ENCODE measurements at places on chromosomes 7 and 10.

GRCh38 chr7:150979713-150980390 lies 1.7 kb upstream of the KCNH2 start:
- DNase-seq, result no peak

DNA sequence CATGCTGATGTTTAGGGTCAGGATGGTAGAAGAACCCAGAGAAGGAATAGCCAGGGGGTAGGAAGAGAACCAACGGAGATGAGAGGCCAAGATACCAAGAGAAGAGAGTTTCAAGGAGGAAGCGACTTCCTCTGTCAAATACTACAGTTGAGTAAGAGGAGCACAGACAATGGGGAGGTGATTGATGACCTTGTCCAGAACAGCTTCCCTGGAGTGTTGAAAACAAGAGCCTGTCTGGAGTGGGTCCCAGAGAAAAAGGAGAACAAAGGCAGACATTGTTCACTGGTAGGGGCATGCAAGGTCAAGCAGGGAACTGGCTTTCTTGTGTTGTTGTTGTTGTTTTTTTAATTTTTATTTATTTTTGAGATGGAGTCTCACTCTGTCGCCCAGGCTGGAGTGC lies 9.6 kb upstream of the TRIM56 start:
- no peak for DNase-seq

- DNase-seq, result no peak
Measured at GRCh38 chr7:33459340-33459751, 330.0 kb downstream of the BBS9 start.

DNA sequence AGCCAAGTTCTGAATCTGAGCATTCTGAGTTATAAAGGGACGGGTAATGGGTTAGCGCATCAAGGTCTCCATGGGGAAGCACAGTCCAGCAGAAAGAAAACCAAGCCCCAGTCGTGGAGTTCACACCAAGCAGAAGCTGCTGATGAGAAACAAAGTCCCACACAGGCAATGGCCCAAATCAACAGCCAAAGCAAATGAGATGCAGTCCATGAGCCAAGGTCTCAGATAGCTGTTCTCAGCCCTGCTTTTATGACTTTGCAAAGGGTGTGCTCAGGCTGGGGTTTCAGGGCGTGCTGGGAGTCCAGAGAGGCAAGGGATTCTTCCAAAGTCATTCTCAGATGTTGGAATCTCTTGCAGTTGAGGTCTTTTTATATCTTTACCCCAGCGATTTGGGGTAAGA lies 32.0 kb downstream of the THNSL1 start:
- no peak for DNase-seq

DNA sequence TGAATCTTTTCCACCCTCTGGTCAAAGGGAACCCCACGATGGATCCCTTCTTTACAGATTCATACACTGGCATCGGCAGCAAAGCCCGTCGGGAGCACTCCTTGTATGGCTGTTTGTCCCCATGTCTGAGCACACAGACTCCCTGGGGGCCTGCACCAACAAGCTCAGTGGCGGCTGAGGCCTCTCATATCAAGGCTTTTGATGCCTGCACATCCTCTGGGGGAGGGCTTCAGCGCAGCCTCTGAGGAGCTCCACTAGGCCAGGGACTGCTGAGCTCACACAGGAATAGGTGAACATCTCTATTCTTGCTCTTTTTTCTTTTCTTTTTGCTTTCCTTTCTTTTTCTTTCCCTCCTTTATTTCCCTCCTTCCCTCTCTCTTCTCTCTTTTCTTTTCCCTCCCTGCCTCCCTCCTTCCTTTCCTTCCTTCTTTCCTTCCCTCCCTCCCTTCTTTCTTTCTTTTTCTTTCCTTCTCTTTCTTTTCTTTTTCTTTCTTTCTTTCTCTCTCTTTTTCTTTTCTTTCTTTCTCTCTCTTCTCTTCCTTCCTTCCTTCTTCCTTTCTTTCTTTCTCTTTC lies 174.6 kb downstream of the CCDC3 start:
- no peak for DNase-seq

- peak; percentile 38 for DNase-seq
Measured at GRCh38 chr10:112227331-112227987, 43.9 kb upstream of the GPAM start.

DNA sequence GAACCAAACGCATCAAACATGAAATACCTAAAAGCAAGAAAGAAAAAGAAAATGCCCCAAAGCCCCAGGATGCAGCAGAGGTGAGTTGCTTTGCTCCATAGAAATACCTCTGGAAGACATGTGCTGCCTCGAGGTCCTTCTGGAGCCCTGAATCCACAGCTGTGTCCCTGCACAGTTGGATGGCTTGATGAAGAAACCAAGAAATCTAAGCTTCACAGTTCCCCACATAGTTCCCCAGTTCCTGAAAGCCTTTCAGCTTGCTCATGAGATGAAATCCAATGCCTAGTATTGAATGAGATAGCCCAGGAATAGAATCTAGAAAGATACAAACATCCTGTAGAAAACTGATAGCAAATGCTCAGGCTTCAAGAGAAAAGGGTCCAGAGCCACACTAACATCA lies 182.8 kb downstream of the RTKN2 start:
- no peak for DNase-seq

DNA sequence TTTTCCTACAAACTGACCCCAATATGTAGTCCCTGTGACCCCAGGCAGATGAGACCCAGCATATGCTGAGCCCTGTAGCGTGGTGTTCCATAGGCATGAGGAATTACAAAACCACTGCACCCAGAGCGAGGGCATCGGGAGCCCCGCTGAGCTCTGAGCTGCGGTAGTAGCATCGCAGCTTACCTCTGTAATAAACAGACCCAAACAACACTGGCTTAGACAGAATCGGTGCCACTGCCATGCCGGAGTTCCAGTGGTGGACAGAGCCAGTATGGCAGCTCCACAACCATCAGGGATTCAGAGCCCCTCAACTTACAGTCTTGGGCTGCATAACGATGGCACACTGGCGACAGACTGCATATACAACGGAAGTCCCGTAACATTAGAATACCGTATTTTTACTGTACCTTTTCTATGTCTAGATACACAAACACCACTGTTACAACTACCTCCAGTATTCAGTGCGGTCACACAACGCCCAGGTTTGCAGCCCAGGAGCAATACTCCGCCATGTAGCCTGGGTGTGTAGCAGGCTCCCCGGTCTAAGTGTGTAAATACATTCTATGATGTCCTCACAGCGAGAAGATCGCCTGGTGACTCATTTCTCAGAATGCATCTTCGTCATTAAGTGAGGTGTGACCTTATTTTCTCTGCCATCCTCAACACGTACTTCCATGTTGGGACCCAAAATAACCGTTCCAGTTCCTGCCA lies 68.8 kb downstream of the PROSER2 start:
- DNase-seq, result no peak

GRCh38 chr7:126718419-126718818 lies 534.3 kb downstream of the GRM8 start:
- peak; percentile 48 for DNase-seq

GRCh38 chr7:22660732-22661131 lies 66.3 kb upstream of the IL6 start:
- no peak for DNase-seq

DNA sequence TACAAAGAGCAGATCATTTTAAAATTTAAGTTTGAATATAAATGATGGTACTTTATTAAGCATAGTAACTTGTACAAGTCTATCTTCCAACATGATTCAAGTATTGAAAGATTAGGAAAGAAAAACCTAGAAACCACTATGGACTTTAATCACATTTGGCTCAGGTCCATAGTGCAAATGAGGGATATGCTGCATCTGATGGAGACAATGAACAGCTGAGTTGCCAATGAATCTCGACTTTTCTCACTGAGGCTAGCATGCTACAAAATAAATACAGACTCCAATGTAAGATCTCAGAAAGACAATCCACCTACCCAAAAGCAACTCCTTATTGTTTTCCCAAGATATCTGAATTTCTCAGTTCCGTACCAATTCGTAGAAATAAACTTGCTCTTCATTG lies 89.8 kb downstream of the SEMA3A start:
- no peak for DNase-seq

DNA sequence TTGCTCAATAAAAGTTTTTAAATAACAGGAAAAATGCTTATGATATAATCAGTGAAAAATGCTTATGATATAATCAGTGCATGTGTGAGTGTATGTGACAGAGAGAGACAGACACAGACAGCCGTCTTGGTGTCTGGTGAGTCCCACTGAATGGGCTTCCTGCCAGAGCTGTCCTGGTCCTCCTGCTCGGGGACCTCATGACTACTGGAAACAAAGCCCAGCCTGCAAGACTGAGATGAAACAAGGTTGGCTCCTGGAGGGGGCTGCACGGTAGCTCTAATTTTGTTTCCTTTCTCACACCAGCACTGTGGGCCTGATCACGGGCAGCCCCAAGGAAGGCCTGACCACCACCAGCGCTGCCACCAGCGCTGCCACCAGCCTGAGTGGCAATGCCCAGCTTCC lies 57.3 kb downstream of the NRP1 start:
- DNase-seq, result no peak

GRCh38 chr10:76632767-76633051 lies 1004.9 kb downstream of the KCNMA1 start:
- no peak for DNase-seq

- DNase-seq, result no peak
Measured at GRCh38 chr10:106978756-106979155, 185.8 kb downstream of the SORCS1 start.

DNA sequence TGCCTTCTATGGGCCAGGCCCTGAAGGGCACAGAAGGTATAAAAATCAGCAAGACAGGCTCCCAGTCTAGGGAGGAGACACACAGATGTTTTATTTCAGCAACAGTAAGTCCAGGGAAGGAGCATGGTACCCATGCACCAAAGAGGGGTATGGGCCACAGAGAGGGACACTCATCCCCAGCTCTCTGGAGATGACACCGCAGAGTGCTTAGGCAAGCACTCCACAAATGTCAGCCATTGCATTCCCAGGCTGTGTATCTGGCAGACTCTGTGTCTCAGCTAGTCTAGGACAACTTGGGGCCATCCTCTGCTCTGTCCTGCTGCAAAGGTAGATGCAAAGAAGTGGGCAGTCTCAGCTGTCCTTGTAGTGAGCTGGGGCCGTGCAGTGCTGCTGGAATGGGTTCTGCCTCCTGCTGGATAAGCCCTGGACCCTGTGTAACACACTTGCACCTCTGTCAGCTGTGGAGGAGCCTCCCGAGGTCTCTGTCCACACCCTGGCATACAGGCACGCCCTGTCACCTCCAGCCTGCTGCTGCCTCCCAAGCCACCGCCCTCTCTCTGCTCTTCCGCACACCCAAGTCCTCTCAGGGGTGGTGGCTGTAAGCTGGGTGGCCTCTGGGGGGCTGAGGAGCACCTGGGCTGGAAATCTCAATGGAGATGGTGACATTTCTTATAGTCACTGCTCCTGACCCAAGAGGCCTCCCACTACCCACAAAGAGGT lies 57.6 kb downstream of the VOPP1 start:
- no peak for DNase-seq

GRCh38 chr10:113180401-113181154 lies 230.5 kb downstream of the TCF7L2 start:
- no peak for DNase-seq

DNA sequence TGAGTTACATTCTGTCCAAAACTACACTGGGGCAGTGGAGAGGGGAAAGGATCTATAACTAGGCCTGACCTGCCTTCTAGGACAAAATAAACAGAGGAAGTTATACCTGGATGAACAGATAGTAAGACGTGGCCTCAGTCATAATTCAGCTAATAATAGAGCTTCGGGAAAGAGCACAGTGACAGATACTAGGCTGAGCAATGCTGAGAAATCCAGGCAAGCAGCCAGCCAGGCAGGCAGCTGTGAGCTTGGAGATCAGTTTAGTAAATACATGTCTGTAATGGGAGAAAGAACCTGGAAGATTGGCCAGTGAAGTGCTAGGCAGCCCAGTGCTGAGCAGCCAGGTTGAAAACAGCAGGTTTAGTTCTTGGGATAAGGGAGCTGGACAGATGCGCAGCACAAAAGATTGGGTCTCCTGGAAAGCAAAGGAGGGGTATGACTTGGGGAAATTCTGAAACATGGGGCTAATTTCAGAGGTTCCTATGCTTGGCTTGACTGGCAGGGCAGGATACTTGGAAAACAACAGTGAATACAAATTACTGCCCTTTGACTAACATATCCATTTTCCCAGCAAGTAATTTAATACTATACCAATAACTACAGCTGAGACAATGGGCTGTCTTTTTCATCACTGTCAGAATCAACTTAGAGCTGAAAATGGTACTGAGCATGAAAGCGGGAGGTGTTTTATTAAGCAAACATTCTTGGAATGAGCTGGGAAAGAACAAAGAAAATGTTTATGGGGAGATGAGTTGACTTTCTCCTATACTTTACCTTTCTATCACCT lies 140.8 kb downstream of the DGKB start:
- DNase-seq, result peak; percentile 17

GRCh38 chr10:24518981-24519597 lies 204.6 kb downstream of the ARHGAP21 start:
- DNase-seq, result no peak

DNA sequence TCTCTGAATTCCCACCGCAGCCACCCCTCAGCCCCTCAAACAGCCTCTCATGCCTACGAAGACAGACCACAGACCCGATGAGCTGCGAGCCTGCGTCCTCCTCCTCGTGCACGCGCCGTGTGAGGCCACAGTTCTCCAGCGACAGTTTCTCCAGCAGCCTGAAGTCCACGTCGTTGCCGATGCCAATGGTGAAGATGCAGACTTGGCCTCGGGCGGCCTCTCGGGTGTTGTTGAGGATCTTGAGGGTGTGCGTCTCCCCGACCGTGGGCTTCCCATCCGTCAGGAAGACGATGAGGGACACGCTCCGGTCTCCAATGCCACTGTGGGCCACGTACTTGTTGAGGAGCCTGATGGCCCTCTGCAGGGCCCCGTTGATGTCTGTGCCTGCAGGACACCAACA lies 87.1 kb downstream of the ITIH5 start:
- no peak for DNase-seq

GRCh38 chr10:26486304-26486703 lies 48.2 kb downstream of the APBB1IP start:
- no peak for DNase-seq

DNA sequence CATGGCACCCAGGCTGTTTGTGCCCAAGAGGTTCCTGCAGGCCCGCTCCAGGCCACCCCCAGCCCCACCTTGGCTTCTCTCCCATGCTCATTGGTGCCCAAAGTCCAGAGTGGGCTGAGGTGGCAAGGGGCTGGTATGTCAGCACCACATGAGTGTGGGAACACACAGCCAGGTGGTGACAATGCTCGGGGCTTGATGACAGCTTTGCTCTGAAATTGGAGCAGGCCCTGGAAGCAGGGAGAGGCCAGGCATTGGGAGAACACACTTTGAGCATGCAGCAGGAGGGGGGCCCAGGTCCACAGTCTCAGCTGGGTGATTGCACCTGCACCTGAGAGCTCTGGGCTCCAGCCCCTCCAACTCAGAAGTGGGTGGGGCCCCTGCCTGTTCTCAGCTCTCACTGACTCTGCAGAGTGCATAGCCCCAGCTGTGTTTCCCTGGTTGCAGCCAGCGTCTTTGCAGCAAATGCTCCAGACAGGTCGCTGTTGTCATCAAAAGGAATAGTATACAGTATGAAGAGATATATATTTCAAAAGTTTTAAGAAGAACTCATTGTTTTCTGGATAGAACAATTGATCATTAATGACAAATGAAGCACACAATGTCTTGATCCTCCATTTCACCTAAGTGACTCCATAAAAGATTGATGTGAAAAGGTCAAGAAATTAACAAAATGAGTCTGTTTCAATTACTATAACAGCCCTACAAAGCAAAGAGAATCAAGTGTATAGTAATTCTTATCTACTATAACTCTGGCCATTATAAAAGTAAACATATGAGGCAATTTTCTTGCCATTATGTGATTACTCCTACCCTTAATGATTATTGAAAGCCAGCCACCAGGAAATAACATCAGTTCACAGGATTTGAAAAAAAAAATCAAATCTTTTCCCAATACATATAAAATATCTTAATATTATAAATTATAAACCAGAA lies 848.1 kb downstream of the PCDH15 start:
- DNase-seq, result no peak

Data from DMS79 (cell line).